Activated effector memory CD4-positive, alpha-beta T cell treated with Interleukin-2 at 50 U/mL for 16 hours (primary cell): ENCODE measurements at places on chromosomes 1 and 21.

DNA sequence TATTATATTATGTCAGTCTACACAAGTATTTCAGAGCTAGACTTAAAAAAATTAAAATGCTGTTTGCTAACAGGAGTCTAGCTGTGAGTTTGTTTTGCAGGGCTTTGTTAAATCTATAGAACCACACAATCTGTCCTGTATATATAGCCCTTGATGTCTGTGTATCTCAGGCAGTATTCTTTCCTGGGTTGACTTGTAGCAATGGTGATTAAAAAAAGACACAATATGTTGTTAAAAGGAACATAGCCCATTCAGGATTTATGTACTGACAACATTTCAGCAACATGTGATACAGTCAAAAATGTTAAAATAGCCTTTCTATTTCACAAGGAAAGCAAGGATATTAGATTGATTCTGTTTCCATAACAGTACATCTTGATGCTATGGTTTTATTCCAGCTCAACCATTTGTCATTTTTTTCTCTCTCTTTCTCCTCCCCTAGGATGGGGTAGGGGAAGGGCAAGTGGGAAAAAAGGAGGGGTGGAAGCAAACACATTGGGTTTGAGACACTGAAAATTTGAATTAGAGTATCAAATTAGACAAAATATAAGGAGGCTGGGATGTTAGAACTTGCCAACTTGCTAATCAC lies 139.2 kb downstream of the DSCAM start:
- no peak for DNase-seq

GRCh38 chr1:216836316-216836715 lies 113.1 kb upstream of the ESRRG start:
- no peak for DNase-seq

DNA sequence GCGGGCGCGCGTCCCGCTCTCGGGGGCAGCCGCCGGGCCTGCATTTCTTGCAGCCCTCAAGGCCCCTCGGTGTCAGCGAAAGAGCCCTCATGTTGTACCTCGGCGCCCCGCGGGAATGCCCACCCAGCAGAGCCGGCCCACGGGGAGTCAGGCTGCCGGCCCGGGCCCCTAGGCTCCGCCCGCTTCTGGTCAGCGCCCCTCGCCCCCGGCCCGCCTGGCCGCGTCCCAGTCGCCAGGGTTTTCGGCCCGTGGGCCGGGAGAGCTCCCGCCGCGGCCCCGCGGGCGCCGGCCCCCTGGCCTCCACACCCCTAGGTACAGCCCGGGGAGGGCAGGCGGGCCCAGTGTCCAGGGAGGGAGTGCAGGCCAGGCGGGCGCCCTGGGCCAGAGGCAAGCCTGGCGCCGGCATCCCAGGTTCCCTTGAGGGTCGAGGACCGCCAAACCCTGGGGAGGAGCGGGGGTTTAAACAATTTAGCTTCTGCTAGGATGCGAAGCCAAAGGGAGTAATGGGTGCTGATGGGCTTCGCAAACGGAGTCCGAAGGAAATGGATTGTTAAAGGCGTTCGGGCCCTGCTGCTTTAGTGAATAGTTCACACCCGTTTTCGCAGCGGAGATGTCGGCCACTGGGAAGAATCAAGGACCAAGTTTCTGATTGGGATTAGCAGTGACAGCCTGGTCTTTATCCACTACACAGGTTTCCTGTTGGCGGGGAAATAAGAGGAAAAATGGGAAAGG lies 486 bp upstream of the KCNA3 start:
- DNase-seq: no peak

GRCh38 chr1:36585569-36586548 lies 103.1 kb upstream of the CSF3R start:
- DNase-seq: no peak

GRCh38 chr1:1630191-1630964 lies 1.6 kb upstream of the MMP23B start:
- peak; percentile 94 for DNase-seq

- DNase-seq: no peak
Observed at GRCh38 chr1:61337441-61337951, 255.1 kb downstream of the NFIA start.

DNA sequence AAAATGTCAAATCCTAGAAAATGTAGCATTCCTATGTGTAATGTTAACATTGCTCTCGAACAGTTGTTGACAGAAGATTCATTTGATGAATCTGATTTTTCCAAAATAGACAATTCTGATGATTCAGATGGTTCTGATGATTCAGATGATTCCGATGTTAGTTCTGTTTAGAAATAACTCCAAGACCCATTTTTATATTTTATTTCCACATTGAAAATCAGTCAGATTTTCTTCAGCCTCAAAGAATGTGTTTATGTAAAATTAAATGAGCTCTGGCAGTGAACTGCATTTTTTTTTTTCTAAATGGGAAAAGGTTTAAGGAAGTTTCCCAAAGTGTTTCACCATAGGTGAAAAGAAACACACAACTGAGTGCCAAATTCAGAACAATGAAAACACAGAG lies 136.5 kb downstream of the TSEN15 start:
- DNase-seq: no peak

GRCh38 chr1:186494832-186495271 lies 33.9 kb upstream of the PDC start:
- DNase-seq: no peak

GRCh38 chr1:196861429-196861828 lies 26.4 kb upstream of the CFHR4 start:
- no peak for DNase-seq

DNA sequence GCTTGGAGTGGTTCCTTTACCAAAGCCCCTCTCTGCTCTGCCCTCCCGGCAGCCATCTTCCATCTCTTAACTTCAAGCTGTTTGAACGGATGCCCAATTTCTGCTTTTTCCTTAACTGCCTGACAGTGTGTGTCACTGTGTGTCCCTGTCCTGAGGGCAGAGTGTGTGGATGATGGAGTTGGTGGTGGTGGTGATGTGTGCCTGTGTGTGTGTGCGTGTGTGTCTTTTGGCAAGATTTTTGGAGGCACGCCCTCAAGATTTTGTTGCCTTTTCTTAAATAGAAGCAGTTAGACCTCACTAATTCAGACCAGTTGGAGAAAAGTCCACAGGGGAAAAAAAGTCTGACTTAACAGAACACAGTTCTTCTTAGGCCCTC lies 30.3 kb downstream of the SERTAD4 start:
- DNase-seq: no peak

GRCh38 chr1:219587801-219588561 lies 24.9 kb downstream of the ZC3H11B start:
- DNase-seq: no peak

DNA sequence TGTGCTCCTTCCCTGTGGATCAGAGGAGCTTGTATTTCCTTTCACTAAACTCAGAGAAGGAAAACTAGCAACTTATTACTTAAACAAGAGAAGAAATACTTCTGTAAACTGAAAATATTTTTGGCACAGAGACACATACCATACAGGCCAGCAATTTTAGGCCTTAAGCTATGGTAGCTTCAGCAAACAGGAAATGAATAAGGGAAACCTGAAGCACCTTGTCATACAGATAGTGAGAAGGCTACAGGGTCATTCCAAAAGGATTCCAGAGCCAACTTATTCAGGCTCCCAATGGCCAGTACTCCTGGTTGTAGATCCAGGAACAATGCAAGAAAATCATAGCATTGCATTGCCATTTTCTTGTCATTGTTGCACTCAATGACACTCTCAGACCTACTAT lies 9.1 kb upstream of the KYAT3 start:
- no peak for DNase-seq

DNA sequence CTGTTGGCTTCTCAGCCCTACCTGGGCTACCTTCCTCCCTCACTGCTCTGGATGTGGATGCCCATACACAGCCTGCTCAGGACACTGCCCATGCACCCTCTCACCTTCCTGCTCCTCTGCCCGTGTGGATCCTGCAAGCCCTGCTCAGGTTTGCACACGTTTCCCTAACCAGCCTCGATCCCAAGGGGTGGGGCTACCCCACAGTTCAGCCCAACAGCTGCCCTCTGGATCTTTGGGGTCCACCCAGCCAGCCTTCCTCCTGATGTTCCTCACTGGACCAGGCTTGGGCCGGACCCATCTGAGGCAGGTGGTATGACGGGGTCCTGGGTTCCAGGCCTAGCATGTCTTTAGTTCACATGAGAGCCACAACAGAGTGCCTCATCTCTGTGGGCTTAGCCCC lies 4.7 kb downstream of the TMEM54 start:
- DNase-seq: no peak

- DNase-seq: no peak
Observed at GRCh38 chr1:116997066-116997465, 4.5 kb upstream of the CD101 start.

GRCh38 chr21:46079352-46080170 lies 18.4 kb upstream of the COL6A2 start:
- DNase-seq: no peak

GRCh38 chr1:232018231-232019025 lies 391.8 kb downstream of the DISC1 start:
- no peak for DNase-seq

- DNase-seq: no peak
Observed at GRCh38 chr1:7233237-7233540, 447.9 kb downstream of the CAMTA1 start.

GRCh38 chr1:177737456-177737855 lies 232.4 kb downstream of the SEC16B start:
- no peak for DNase-seq

GRCh38 chr1:30201015-30201414 lies 522.4 kb downstream of the MATN1 start:
- no peak for DNase-seq

- peak; percentile 77 for DNase-seq
Observed at GRCh38 chr21:42424914-42425541, 21.3 kb downstream of the UBASH3A start.

- DNase-seq: no peak
Observed at GRCh38 chr1:56967900-56968832, 2.4 kb upstream of the C8B start.

DNA sequence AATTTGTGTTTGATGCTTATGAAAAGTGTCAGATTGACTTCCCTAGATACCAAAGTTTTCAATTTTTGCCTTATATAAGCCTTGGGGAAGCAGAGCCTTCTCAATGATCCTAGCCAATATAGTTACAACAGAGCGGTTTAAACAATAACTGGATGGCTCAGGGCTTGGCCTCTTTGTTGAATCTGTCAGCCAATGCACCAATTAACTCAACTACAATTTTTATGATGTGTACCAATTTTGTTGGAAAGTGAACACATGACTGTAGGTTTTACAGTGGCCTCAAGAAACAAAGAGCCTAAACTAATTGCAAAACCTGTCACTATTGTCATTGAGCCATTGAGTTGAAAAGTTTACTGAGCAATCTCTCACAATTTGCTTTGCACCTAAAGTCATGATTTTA lies 71.6 kb upstream of the RGS18 start:
- DNase-seq: no peak

DNA sequence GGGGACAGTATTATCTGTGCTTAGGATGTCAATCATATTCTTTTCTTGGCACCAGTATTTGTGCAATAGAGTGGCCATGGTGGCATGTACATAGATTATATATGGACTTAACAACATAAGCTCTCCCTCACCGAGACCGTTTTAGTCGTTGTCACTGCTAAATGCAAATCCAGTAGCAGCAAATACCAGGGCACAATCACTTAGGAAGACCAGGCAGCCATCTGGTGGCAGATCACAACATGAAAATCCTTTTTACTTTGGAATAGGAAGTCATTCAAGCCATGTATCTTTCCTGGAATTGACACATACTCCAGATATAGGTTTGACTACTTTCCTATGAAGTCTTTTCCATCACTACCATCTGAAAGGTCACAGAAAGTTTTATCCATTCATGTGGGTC lies 53.2 kb upstream of the C1orf87 start:
- DNase-seq: no peak

DNA sequence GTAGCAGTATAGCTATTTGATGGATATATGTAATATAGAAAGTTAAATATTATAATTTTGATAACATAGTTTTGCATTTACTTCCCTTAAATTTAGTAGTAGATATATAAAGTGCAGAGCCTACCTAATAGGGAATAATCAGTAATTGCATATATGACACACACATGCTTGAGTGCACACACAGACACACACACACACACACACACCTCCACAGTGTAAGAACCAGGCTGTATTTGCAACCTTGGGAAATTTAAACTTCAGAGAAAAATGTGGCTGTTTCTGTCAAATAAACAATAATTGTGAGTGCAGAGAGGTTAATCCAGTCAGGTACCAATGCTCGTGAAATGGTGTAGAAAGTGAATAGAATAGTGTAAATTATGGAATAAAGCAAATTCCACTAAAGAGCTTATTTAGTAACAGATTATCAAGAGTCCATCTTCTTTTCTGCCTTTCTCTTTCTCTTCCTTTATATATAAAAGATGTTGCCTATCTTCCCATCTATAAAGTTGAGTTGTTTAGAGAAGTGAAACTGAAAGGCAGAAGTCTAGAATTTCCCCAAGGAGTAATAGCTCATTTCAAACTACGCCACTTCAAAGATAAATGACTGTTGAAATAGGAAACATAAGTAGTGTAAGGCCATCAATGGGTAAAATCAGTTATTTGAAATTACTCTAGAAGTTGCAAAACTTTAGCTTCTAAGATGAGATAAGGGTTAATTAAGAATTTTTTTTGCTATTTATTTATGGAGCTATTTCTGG lies 273.7 kb downstream of the SRGAP2C start:
- DNase-seq: no peak

DNA sequence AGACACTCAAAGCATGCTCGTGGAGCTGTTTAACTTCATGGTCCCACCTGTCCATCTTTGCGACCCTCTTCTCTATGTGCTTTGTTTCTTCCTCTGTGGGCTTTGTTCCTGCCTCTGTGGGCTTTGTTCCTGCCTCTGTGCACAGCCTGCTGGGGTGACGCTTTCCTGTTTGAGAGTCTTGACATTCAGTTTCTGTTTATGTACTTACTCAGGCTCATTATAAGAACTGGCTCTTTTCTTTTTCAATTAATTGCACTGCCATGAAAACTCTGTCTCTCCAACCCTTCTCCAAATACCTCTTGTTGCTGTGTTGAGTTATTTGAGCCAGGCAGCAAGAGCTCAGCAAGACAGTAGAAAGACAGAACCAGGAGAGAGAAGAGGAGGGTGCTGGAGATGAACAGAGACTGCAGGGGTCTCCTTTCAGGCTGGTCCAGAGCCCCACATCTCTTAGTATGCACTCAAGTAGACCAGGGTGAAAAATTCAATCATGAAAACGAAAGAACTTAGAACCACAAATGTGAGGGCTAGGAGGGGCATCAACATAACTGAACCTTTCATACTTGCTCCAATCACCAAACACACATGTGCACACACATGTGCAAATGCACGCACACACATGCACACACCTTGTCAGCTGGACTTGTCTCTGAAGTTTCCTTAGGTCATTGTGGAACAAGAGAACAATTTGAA lies 88.3 kb upstream of the SGIP1 start:
- DNase-seq: peak; percentile 32
